H1 (cell line): ENCODE measurements at places on chromosomes 11 and 22. TPM values are rescaled to one million over a fixed set of nuclear protein-coding genes. Genes with fewer than 3 reads are reported as not detected.

- no peaks in the 10 kb centered on the region for H3K36me3 ChIP-seq
- no peaks in the 10 kb centered on the region for H3K4me1 ChIP-seq
- H3K4me3 ChIP-seq, result no peak overlapping the region
- no peak overlapping the region for H3K27ac ChIP-seq
Measured at GRCh38 chr22:49687333-49687732, 140.3 kb downstream of the BRD1 start.

HYOU1 gene
- total RNA-seq, result 293 and 295 TPM in 2 replicates

PRAME gene
- total RNA-seq, result 0.46 and 1.1 TPM in 2 replicates

MYRF gene
- 6.0 TPM in 2 replicates for total RNA-seq

- H3K27ac ChIP-seq, result no peak overlapping the region
- H3K4me1 ChIP-seq, result no peaks in the 10 kb centered on the region
- H3K27me3 ChIP-seq, result no peaks in the 10 kb centered on the region
- DNase-seq, result no peak
Measured at GRCh38 chr11:70476669-70477068, 78.3 kb downstream of the CTTN start.

DNA sequence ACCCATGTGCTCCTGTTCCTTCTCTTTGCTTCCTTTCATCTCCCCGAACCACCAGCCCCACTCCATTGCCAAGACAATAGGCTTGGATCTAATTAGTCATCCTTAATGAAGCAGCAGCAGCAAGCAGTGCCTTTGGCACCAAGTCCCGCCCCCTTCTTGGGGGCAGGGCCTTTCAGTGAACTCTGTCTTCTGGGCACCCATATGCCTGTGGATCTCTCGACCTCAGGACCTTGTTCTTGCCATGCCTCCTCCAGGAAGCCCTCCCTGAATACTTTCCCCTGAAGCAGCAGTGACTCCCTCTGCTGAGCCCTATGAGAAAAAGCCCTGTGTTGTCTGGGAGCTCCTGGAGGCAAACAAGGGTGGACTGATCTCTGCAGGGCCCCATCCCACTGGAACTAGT, 32.1 kb downstream of the ARHGEF17 start:
- DNase-seq, result no peak
- H3K36me3 ChIP-seq, result no peaks in the 10 kb centered on the region
- H3K27ac ChIP-seq, result no peak overlapping the region
- H3K4me1 ChIP-seq, result peaks cover 9% of the 10 kb centered on the region

GRCh38 chr11:107172996-107173395, 154.7 kb upstream of the GUCY1A2 start:
- H3K36me3 ChIP-seq, result no peaks in the 10 kb centered on the region
- H3K27ac ChIP-seq, result no peak overlapping the region
- no peak for DNase-seq
- no peaks in the 10 kb centered on the region for H3K4me1 ChIP-seq
- no peak overlapping the region for H3K4me3 ChIP-seq

GRCh38 chr22:35972559-35972958, 56.1 kb downstream of the RBFOX2 start:
- peaks cover 8% of the 10 kb centered on the region for H3K4me1 ChIP-seq
- H3K4me3 ChIP-seq, result no peak overlapping the region
- no peaks in the 10 kb centered on the region for H3K27me3 ChIP-seq
- DNase-seq, result no peak
- no peaks in the 10 kb centered on the region for H3K36me3 ChIP-seq
- no peak overlapping the region for H3K27ac ChIP-seq

DNA sequence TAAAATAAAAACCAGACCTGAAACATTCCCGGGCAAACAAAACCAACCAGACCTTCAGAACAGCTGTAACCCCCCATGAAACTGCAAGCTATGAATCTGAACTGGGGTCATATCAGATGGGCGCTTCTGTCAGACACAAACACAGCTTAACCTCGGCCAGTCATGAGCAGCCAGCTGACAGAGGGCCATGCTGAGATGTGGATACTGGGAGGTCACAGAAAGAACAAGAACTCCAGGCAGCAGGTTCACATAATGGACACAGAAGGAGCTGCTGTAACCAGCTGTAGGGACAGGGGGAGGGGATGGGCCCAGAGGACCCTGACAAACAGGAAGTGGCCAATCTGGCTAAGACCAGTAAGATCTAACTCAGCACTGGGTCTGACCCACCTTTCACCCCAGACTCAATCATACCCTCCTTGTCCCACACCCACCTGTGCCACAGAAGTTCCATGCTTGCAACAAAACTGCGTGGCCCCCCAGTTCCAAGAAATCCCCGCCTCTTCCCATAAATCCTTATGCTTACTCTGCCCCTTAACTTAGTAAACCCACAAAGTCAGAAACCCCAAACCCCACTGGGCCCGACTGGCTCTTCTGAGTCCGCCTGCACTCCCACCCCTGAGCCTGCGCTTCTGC, 4.0 kb downstream of the APOL4 start:
- no peak overlapping the region for H3K4me3 ChIP-seq
- H3K36me3 ChIP-seq, result no peaks in the 10 kb centered on the region
- H3K27me3 ChIP-seq, result no peaks in the 10 kb centered on the region
- H3K4me1 ChIP-seq, result no peaks in the 10 kb centered on the region; the same call in 1 of the 2 replicates
- no peak for DNase-seq

GRCh38 chr22:21635771-21636510, 3.4 kb downstream of the CCDC116 start:
- no peak for DNase-seq
- no peak overlapping the region for H3K27ac ChIP-seq
- no peak overlapping the region for H3K4me3 ChIP-seq
- no peaks in the 10 kb centered on the region for H3K27me3 ChIP-seq
- no peaks in the 10 kb centered on the region for H3K4me1 ChIP-seq

C11orf16 gene
- total RNA-seq, result not detected in 2 replicates

DNA sequence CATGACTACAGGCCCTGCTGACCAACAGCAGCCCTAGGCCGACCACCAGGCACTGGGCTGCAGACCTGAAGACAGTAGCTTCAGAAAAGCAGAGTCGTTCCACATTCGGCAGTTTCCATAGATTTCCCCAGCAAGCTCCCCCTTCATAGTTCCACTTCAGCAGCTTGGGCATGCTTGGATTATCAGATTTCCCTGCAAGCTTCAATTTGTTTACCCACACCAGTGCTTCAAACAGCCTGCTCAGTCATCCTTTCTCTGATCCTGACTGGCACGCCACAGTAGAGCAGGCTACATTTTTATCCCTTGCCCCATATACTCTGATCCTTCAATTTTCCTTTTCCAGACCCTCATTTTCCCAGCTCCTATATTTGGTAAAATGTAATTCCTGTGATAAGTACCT, 51.1 kb upstream of the CFAP300 start:
- H3K4me1 ChIP-seq, result no peaks in the 10 kb centered on the region
- no peak overlapping the region for H3K4me3 ChIP-seq
- H3K36me3 ChIP-seq, result no peaks in the 10 kb centered on the region

RGL4 gene
- not detected in 2 replicates for total RNA-seq

BDNF gene
- total RNA-seq, result 5.4 and 6.0 TPM in 2 replicates

UNC93B1 gene
- 18.9 and 19.2 TPM in 2 replicates for total RNA-seq

- no peak overlapping the region for H3K4me3 ChIP-seq
- H3K27me3 ChIP-seq, result no peaks in the 10 kb centered on the region
- no peak overlapping the region for H3K27ac ChIP-seq
- H3K4me1 ChIP-seq, result no peaks in the 10 kb centered on the region
Measured at GRCh38 chr22:43783777-43784176, 28.3 kb downstream of the EFCAB6 start.

RRM1 gene
- total RNA-seq, result 116 and 126 TPM in 2 replicates
